ENCODE measurements at places on chromosomes 2 and 18. TPM values are rescaled to one million over a fixed set of nuclear protein-coding genes. Genes with fewer than 3 reads are reported as not detected.

- no peak for DNase-seq
These were observed 4.3 kb downstream of the RAX start for GRCh38 chr18:59268721-59269562.

DNA sequence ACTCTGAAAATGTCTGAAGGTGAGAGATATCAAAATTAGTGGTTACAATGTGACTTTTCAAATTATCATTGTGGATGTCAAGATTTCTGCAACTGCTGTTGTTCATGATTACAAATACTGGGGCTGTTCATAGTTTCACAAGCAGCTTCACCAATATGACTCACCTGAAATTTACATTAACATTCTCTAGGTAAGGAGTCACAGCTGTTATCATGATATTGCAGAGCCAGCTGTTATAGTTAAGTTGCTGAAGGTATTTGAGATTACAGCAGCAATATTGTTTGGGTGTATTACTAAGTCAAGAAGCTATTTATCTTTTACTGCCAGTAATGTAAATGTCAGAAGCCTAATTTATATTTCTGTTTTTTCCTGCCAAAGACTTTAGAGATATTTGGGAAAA is 140.0 kb downstream of the MC4R start:
- no peak for DNase-seq

- DNase-seq = no peak
These were observed 210.9 kb upstream of the TMEM200C start for GRCh38 chr18:6106091-6106685.

DNA sequence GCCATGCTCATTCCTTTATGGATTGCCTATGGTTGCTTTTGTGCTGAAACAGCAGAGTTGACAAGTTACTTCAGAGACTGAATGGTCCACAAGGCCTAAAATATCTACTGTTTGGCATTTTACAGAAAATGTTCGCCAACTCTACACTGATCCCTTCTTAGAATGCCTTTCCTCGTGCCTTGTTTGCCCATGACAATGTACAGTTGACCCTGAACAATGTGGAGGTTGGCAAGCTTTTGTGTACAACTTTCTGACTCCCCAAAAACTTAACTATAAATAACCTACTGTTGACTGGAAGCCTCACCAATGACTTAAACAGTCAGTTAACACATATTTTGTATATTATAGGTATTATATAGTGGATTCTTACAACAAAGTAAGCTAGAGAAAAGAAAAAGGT is 361.4 kb downstream of the EPHA4 start:
- DNase-seq = no peak

DNA sequence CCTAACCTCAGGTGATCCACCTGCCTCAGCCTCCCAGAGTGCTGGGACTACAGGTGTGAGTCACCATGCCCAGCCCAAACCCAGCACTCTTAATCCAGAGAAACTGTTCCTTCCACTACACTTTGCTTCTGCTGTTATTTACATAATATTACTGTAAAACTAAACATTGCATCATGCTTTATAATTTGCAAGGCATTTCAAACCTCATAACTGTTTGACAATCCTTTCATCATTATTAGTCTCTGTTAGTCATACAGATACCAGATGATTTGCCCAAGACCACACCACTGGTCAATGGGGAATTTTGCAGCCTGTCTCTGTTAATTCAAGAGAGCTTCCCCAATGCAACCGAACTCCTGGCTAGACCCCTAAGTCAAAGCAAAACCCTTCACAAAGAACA is 338.3 kb downstream of the ALK start:
- no peak for DNase-seq

- DNase-seq = no peak
These were observed 363.1 kb downstream of the NUP35 start for GRCh38 chr2:183487326-183487725.

DNA sequence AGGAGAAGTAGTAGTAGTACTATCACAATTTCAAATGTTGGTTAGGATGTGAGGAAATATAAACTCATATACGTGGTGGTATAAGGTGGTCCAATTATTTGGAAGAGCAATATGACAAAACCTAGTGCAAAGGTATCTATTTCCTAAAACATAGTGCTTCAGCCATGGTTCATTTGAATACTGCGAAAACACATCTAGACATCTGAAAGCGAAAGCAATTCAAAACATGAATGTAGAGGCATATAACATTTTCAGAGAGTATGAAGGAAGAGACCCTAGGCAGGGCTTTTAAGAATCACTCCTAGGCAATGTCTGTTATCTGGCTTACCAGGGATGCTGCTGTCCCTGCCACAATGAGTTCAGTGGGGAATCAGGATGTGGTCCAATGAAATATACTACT is 1085.8 kb downstream of the TDRD15 start:
- no peak for DNase-seq

GRCh38 chr2:110770959-110771431 is 38.6 kb downstream of the ACOXL start:
- DNase-seq = no peak

IL36A gene
- not detected for total RNA-seq

CPO gene
- not detected for total RNA-seq

FAM124B gene
- total RNA-seq = 13.3 TPM

DLGAP1 gene
- total RNA-seq = 2.0 TPM

Measured in ascending aorta (tissue), 2 donors.